Progenitor cell of endocrine pancreas (in vitro differentiated cells): ENCODE measurements at places on chromosomes 2 and 18. TPM values are rescaled to one million over a fixed set of nuclear protein-coding genes. Genes with fewer than 3 reads are reported as not detected.
A peak's percentile ranks its signal among the peaks of the same experiment; 100 is the strongest.

DNA sequence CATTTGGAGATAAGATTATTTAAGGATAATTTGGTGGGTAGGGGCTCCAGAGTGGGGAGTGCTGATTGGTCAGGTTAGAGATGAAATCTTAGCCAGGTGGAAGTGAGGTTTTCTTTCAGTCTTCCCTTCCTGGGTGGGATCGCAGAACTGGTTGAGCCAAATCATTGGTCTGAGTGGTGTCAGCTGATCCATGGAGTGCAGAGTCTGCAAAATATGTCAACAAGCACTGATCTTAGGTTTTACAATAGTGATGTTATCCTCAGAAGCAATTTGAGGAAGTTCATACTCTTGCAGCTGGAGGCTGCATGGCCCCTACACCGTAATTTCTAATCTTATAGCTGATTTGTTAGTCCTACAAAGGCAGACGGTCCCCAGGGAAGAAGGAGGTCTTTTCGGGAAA lies 1483.4 kb upstream of the ZEB2 start:
- no peak overlapping the region for H3K4me3 ChIP-seq
- peaks cover 5% of the 10 kb centered on the region for H3K4me1 ChIP-seq
- DNase-seq: no peak
- H3K36me3 ChIP-seq: no peaks in the 10 kb centered on the region
- no peaks in the 10 kb centered on the region for H3K27me3 ChIP-seq
- no peak overlapping the region for H3K27ac ChIP-seq

DNA sequence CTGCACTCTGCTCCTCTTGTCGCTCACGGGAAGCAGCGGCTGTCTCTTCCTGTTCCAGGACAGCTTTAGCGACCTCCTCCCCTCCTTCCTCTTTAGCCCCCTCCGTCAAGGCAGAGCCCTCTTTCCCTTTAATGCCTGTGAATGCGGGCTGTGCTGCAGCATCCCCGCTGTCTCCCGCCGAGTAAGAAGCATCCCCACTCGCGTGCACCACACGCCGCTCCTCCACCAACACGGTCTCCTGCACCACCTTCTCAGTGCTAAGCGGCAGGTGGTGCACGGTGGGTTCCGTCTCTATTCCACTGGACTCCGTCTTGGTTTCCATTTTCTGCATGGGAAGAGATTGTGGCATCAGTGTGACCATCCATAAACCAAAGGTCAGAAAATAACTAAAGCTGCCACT lies 101.6 kb upstream of the ZBTB14 start:
- no peak for DNase-seq
- H3K4me3 ChIP-seq: no peak overlapping the region
- H3K27ac ChIP-seq: no peak overlapping the region

DNA sequence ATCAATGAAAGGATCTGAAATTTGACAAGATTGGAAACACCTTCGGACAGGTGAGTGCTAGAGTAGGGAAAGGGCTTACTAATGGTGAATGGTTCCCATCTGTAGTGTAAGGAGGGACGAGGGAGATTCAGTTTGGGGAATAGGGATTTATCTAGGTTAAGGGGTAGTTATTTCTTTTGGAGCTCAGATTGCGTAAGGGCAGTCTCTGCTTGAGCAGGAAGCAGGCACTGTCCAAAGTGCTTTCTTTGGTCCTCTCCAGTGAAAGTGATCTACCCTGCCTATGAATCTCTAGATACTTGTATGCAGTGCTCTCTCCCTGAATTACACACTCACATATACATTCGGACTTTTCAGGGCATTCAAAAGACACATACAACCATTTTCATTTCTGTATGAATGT lies 272.9 kb upstream of the FIGN start:
- no peaks in the 10 kb centered on the region for H3K36me3 ChIP-seq
- no peak overlapping the region for H3K4me3 ChIP-seq
- H3K27me3 ChIP-seq: peaks cover 8% of the 10 kb centered on the region
- H3K4me1 ChIP-seq: peaks cover 8% of the 10 kb centered on the region

DNA sequence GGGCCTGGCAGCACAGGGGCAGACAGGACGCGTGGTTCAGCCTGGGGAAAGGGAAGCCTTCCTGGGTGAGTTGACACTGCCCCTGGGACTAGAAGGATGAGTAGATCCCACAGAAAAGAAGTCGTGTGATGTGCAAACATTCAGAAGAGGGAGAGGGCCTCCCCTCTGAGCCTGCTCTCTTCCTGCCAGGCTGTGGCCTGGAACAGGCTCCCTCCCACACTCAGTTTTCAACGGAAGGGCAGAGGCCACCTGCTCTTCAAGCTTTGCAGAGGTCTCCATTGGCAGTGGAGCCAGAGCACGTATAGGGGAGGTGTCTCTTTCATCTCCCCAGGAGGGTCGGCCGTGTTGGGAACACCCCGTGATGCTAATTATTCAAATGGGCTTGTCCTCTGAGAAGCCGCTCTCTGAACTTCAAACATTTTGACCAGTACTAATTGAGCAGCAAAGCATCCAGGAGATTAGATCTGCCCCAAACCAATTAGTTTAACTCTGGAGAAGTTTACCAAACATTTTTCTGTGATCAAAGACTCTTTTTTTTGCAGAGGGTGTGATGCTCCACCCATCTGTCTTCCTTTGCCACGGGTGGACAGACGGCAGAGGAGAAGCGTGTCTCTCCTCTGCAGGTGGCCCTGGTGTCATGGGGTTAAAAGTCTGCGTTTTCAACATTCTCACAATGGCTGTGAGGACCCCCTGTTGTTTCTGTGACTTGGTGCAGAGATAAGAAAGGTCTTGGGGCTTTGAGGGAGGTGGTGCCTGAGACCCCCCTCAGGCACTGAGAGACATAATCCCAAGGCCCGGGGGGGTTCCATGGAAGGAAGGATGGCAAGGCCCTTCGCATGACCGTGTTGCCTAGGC lies 29.5 kb upstream of the ODC1 start:
- H3K4me1 ChIP-seq: peaks cover 18% of the 10 kb centered on the region
- peaks cover 19% of the 10 kb centered on the region for H3K27me3 ChIP-seq
- no peak overlapping the region for H3K4me3 ChIP-seq

The PLGLB2 gene
- total RNA-seq: 7.2 and 8.3 TPM in 2 replicates

DNA sequence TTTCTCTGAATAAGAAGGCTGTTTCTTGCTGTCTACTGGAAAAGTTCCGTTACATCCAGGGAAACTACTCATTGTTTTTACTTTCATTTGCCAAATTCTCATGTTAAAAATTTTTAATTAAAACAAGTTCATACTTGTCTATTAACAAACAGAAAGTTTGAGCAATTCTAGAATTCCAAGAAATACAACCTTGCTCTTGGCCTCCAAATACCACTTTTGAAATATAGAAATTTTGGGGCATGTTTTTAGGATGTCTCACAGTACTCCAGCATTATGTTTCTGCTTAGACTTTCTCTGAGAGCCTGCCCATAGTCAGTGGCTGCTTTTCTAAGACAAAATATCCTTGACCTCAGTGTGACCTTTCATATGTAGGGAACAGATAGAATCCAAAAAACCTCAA lies 228.7 kb upstream of the RND3 start:
- H3K27ac ChIP-seq: no peak overlapping the region
- H3K4me1 ChIP-seq: no peaks in the 10 kb centered on the region
- H3K27me3 ChIP-seq: no peaks in the 10 kb centered on the region
- H3K36me3 ChIP-seq: no peaks in the 10 kb centered on the region
- no peak overlapping the region for H3K4me3 ChIP-seq

The UGT1A9 gene
- not detected in 2 replicates for total RNA-seq

- H3K27ac ChIP-seq: no peak overlapping the region
- H3K27me3 ChIP-seq: peaks cover 6% of the 10 kb centered on the region
- no peak overlapping the region for H3K4me3 ChIP-seq
- peaks cover 5% of the 10 kb centered on the region for H3K4me1 ChIP-seq
- no peak for DNase-seq
- H3K36me3 ChIP-seq: peaks cover 5% of the 10 kb centered on the region
Observed at GRCh38 chr2:10410823-10411437, 37.2 kb downstream of the ODC1 start.

DNA sequence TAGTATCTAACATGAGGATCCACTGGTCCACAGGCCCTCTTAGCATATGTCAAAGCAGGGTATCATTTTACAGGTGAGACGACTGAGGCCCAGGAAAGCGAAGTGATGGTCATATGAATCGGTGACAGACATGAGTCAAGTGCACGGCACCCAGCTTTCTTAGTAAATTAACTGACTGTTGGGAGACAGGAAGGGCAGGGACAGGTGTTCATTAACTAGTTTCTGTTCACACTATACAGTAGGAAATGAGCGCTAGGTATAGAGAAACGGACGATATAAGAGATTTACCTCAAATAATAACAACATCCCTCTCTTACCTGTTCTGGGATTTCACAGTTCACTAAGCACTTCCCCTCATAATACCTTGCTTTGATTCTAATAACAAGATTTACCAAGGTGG lies 1.7 kb upstream of the SMARCAL1 start:
- peaks cover 3% of the 10 kb centered on the region for H3K4me1 ChIP-seq
- H3K4me3 ChIP-seq: no peak overlapping the region

- no peak for DNase-seq
- H3K36me3 ChIP-seq: peaks cover 1% of the 10 kb centered on the region
- H3K4me3 ChIP-seq: no peak overlapping the region
- H3K4me1 ChIP-seq: peaks cover 2% of the 10 kb centered on the region
- no peak overlapping the region for H3K27ac ChIP-seq
Observed at GRCh38 chr2:68819556-68819955, 51.6 kb downstream of the BMP10 start.

DNA sequence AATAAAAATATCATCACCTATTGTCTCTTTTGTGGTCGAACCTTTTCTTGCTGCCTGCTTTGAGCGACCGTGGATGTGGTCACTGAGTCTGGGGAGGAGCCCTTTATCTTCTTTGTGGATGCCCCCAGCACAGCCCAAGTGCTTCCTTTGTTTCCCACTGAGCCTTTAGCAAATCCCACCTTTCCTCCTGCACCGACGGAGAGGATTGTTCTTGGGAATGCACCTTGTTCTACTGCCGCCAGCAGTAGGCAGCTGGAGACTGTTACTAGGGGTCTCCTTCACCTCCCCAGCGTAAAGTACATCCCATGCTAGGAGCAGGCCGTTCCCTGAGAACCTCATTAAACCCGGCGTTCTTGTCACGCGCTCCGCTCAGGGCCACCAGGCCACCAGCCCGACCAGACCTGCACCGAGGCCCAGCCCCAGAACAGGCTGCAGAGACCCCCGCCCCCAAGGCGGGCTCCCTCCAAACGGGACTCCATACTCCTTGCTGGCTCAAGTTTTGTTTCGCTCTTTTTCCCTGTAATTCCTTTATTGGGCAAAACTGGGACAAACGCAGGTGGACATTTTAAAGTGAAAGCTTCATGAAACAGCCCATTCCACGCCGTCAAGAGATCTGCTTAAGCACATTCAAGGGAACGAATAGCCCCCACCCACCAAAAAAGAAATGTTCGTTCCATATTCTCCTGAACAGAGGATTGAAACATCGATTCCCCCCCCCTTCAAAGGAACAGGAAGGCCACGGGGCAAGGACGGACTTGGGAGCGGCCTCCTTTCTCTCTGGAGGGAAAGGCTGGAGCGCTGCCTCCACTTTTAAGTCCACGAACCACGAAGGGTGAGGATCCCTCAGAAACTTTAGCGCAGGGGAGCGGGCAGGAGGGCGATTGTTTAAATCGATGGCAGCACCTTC lies 1.1 kb upstream of the MAT2A start:
- H3K27ac ChIP-seq: peak overlapping the region; percentile 100
- H3K4me1 ChIP-seq: peaks cover 39% of the 10 kb centered on the region
- peaks cover 21% of the 10 kb centered on the region for H3K36me3 ChIP-seq
- DNase-seq: peak; percentile 41
- peak overlapping the region; percentile 93 for H3K4me3 ChIP-seq
- H3K27me3 ChIP-seq: no peaks in the 10 kb centered on the region

DNA sequence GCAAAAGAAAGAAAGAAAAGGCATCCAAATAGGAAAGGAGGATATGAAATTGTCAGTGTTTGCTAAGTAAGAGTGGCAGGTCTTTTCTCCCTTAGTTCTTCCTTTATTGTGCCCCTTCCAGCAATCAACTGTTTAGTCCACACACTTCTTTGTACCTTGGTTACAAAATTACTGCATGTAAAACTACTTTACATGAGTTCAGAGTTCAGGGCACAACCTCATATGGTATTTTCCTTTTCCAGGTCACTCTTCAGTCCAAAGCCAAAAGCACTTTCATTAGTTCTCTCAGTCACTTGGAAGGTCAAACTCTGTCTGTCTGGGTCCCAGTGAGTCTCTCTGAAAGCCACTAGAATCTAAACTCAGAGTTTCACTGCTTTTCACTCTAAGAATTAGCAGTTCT lies 122.5 kb upstream of the SRD5A2 start:
- DNase-seq: no peak
- H3K36me3 ChIP-seq: no peaks in the 10 kb centered on the region
- H3K27me3 ChIP-seq: no peaks in the 10 kb centered on the region
- no peak overlapping the region for H3K4me3 ChIP-seq
- H3K27ac ChIP-seq: no peak overlapping the region

GRCh38 chr18:68394705-68395104 lies 320.2 kb downstream of the TMX3 start:
- no peak overlapping the region for H3K4me3 ChIP-seq
- H3K4me1 ChIP-seq: no peaks in the 10 kb centered on the region
- no peaks in the 10 kb centered on the region for H3K36me3 ChIP-seq
- no peak for DNase-seq
- H3K27me3 ChIP-seq: no peaks in the 10 kb centered on the region
- H3K27ac ChIP-seq: no peak overlapping the region

DNA sequence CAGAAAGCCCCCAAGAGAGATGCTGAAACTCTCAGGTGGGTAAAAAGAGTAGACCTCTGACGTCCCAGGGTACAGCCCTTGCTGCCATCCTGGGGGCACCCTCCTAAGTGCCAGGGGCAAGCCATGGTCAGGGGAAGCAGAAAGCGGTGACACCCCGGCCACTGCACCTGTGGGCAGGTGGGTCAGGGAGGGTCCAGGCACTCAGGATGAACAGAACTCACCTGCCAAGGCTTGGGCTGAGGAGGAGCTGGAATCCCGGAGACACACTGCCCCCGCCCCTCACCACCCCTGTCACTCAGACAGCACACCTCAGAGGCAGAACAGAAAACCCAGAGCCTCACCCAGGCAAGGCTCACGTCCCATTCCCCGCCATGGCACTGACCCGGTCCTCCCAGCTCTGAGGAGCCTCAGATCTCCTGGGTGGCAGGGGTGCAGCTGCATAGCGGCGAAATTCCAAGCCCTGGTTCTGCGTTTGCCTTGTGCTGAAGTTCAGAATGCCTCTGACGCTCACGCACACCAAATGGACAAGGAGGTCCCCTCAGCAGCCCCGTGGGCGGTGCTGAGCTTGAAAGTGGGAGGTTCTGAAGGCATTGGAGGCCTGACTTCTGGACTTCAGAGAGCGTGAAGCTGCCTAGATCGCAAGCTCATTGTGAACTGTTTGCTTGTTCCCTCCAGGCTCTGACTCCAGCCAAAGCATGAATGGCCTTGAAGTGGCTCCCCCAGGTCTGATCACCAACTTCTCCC lies 4.3 kb downstream of the GPR17 start:
- peaks cover 4% of the 10 kb centered on the region for H3K4me1 ChIP-seq
- no peaks in the 10 kb centered on the region for H3K36me3 ChIP-seq
- peaks cover 9% of the 10 kb centered on the region for H3K27me3 ChIP-seq
- DNase-seq: no peak
- no peak overlapping the region for H3K27ac ChIP-seq
